Stimulated activated CD8-positive, alpha-beta memory T cell treated with anti-CD3 and anti-CD28 coated beads, Interleukin-4, amount 100 ng/mL, for 1 hour (primary cell): ENCODE measurements at places on chromosomes 16 and 17.

DNA sequence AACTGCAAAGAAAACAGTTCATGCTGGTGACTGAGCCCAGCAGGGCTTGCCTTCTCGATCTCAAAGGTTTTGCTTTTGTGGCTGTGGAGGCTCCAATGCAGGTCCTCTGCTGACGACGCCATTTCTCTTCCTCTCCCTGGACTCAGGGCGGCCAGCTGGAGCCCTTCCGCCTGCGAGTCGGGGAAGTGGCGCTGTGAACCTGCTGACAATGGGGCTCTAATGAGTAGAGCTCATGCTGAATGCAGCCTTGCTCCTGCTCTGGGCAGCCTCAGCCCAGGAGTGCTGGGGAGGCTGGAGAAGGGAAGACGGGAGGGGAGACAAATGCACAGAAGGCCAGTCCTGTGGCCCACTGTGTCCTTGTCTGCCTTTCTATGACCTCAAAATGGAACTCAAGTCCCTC lies 43.8 kb downstream of the VAC14 start:
- DNase-seq: no peak

GRCh38 chr17:81093619-81094508 lies 58.9 kb downstream of the BAIAP2 start:
- DNase-seq: no peak

DNA sequence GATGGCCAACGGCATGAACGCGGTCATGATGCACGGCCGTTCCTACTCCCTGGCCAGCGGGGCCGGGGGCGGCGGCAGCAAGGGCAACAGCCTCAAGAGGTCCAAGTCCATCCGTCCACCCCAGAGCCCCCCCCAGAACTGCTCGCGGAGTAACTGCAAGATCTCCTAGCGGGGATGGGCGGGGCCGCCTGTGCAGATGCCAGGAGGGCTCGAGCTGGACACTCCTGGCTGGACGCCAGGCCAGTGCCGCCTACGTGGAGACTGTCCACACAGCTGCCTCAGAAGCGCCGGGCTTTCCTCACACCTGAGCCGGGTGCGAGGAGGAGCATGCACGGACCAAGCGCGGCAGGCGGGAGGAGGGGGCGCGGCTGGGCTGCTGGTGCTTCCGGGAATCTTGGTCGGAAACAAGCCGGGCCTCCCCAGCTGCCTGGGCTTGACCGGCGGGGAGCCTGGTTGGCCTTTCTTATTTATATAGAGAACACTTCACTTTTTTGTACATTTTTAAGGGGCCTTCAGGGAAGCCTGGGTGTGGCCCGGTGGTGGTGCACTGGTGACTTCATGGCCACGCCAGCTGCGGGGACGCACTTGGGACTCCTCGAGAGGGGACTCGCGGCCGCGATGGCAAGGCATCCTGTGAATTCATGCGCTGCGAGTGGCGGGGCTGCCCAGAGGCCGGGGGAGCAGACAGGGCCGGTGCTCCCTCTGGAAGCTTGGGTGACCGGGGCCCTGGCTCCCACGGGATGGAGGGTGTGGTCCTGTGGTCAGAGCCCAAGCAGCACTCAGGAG lies 3.1 kb upstream of the WFIKKN1 start:
- DNase-seq: no peak

DNA sequence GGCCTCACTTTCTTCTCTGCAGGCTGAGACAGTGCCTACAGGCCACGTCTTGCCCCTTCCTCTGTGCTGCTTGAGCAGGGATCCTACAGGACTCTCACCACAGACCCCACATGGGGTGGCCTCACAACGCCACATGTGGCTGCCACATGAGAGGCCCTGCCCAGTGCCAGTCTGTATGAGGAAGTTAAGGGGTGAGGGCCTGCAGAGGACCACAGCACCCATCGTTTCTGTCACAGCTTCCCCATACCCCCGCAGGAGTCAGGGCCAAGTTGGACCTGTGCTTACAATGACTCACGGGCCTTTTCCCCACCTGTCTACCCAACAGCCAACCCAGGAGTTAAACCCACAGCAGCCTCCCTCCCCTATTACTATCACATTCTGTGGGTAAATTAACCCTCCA lies 2.9 kb upstream of the GSDMB start:
- no peak for DNase-seq

- DNase-seq: no peak
Measured at GRCh38 chr17:18267927-18268711, 7.7 kb downstream of the MIEF2 start.

DNA sequence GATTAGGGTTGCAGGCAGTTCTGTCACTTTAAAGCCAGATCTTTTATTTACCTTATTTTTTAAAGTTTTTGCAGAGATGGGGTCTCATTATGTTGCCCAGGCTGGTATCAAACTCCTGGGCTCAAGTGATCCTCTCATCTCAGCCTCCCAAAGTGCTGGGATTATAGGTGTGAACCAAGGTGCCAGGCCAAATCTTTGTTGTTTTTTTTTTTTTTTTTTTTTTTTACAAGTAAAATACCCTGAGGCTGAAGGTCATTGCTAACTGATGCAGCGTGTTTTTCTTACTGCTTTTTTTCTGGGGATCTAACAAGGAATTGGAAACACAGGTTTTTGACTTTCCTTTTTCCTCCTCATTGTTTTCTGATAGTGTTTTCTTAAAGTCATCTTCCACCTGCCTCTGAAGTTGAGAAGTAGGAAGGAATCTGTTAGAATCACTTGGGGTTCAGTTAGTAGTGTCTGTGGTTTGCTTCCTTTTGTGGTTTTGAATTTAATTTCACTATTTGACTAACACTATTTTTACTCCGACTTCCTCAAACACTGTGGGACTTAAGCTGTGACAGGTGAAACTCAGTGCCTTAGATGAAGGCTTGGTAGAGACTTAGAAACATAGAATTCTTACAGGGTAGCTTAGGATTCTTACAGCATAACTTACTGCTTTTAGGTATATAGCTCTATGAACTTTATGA lies 22.2 kb downstream of the CLTC start:
- DNase-seq: no peak

GRCh38 chr16:13999895-14000425 lies 71.2 kb upstream of the MRTFB start:
- no peak for DNase-seq

GRCh38 chr16:67645397-67646121 lies 615 bp downstream of the CARMIL2 start:
- DNase-seq: no peak

GRCh38 chr16:2990891-2991290 lies 10.6 kb upstream of the PKMYT1 start:
- no peak for DNase-seq

- DNase-seq: no peak
Measured at GRCh38 chr17:77884019-77884418, 74.5 kb upstream of the TNRC6C start.

DNA sequence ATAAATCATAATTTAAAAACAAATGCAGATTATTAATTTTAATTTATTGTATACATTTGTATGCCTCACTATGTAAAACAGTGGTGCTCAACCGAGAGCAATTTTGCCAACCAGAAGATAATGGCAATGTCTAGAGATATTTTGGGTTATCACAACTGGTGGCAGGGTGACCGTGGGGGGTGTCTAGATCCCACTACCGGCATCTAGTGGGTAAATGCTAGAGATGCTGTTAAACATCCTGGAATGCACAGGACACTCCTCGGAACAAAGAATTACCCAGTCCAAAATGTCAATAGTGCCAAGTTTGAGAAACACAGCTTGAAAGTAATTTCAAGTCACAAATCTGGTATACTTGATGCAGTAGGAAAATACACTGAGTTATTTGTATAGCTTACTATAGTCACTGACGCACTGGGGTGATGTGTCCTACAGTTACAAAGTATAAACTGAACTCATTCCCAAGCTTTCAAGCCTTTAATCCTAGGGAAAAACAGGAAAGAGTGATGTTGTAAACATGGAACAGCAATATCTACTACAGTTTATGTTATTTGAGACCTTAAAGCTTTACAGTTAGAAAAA lies 133.5 kb downstream of the BRIP1 start:
- DNase-seq: no peak

- no peak for DNase-seq
Measured at GRCh38 chr16:5216441-5217080, 119.0 kb upstream of the EEF2KMT start.

- no peak for DNase-seq
Measured at GRCh38 chr17:7108560-7108925, 6.1 kb downstream of the ASGR2 start.

- DNase-seq: peak; percentile 47
Measured at GRCh38 chr17:38322156-38322779, 21.5 kb downstream of the GPR179 start.

- no peak for DNase-seq
Measured at GRCh38 chr16:49854188-49854795, 1.6 kb downstream of the ZNF423 start.

DNA sequence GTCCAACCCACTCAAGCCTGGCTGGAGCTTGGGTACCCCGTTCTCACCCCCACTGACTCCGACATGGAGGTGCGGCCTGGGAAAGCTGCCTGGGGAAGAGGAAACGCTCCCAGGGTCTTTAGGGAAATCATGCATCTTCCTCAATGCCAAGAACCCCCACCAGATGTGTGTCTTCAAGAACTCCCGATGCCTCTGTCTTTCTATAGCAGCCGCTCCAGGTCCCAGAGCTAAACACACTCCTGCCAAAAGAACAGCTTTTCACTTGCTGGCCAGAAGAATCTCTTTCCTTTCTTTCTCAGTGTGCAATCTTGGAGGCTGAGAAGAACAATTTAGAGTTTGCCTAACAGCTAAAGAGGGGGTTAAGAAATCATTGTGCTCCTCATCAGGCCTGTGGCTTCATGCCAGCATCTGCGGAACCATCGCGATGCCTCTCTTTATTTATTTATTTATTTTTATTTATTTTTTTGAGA lies 41.1 kb upstream of the MTSS2 start:
- no peak for DNase-seq
